Left renal cortex interstitium (tissue), 4 donors: ENCODE measurements at places on chromosomes 5 and 9.

DNA sequence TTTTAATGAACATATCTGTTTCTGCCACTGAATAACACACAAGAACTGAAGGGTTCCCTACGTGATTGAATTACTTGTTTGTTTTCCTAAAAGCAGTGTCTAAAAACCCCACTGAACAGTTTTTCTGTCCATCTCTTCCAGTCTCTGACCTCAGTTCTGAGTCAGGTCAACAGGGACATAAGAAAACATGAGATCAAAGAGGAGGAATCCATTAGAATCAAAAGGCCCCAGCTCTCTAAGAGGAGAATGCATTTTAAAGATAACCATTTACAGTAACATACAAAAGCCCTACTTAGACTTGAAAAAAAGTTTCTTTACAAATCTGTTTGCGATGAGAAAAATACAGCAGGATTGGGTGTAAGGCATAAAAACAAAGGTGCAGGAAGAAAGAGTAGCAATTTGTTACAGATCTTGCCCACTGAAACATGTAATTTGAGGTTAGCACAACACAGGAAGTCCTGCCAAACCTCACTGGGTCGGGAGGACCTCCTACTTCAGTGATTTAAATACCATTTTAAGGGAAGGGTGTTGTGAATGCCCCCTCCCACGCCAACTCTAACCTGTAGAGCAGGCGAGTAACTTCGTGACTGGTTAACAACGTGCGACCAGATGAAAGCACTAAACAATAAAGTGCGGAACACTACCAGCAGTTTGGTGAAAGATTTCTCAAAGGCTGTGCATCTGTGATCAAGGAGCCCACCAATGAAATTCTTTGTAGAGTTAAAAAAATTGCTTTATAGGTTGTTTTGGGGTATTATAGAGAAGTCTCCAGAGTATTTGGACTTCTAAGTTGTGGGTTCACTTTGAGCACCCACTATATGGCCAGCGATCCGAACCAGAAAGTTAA is 1.3 kb downstream of the QSOX2 start:
- DNase-seq = no peak

- no peak for DNase-seq
Measured at GRCh38 chr5:40442346-40442745, 237.4 kb upstream of the PTGER4 start.

- DNase-seq = no peak
Measured at GRCh38 chr5:132459983-132460838, 30.4 kb downstream of the IRF1 start.

DNA sequence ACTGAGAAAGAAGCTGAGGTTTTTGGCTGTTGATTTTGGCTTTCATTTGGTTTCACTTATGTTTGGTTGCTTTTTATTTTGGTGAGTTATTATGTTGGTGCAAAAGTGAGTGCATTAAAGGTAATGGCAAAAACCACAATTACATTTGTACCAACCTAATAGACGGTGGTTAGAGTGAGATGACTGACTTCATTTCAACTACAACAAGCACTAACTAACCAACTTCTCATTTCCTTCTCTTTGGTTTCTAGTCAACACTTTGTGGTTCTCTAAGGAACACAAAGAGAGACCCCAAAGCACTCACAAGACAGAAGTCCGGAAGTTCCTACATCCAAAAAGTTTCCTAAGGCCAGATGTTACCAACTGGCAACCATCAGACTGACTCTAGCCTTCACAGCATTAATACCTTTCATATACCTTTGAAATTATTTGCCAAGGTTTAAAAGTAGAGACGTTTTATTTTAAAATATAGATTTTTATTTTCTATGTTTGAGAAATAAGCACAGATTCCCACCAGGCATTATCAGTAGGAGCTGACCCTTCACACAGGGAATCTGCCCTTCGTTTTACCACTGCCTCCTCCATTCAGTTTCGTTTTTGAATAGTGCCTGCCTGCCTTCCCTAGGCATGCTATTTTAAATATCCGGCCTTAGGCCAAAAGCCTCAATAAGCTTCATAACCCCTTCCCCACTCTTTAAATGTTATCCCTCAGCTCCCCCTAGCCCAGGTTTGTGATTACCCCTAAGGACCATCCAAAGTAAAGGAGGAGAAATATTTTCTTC is 301.1 kb upstream of the PTGER4 start:
- no peak for DNase-seq

DNA sequence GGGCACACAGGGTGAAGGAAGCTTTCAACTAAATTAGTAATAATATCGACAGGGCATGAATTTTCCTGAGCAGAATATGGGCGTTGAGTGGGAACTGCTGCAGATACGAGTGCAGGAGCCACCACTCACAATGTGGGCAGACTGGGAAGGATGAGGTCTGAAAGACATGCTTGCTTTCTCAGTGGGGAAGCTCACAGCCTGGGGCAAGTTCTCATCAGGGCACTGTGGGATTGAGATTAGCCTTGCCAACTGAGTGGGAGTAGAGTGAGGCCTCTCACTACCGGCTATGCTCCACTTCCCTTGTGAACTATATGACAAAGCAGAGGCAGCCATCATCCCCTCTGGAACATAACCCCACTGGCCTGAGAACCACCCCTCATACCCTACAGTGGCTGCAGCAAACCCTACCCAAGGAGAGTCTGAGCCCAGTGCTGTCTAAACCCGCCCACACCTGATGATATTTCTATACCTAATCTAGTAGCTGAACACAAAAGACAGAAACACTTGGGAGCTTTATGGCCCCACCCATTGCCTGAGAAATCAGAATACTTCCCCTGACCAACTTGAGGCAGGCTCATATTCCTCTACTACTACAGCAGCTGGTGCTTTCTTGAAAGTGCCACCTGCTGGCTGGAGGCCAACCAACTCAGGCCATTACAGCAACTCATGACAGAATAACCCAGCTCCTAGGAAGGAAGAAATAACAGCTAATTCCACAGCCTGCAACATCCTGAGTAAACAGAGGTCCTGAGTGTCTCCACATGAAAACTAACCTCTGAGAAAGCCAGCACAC is 173.7 kb upstream of the SPEF2 start:
- no peak for DNase-seq

DNA sequence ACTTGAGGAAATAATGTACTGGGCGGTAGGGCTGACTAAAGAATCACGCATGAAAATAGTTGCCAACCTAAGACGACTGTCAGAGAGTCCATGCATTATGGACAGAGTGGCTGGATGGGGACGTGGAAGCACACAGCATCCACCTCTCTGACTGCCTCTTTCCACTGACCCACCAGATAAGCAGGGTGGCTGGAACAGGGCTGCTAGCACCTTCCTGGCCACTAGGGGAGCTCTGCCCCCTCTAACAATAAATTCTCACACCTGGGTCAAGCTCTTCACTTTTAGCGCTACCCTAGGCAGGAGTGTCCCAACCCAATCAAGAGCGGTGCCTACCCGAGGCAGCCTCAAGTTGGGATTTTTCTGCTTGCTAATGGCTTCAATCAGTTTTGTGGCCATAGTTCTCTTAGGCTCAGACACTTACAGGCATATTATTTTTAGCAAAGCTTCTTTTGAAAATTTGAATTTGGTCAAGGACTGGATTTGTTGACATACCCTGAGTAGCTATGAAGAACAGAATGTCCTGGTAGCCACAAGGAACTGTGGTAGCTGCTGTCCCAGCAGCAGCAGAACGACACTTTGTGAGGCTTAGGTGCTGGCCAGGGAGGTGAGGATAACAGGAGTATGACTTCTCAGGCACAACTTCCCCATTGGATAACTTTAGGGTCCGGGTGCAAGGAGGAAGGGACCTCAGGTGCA is 6.9 kb upstream of the TPM2 start:
- no peak for DNase-seq

DNA sequence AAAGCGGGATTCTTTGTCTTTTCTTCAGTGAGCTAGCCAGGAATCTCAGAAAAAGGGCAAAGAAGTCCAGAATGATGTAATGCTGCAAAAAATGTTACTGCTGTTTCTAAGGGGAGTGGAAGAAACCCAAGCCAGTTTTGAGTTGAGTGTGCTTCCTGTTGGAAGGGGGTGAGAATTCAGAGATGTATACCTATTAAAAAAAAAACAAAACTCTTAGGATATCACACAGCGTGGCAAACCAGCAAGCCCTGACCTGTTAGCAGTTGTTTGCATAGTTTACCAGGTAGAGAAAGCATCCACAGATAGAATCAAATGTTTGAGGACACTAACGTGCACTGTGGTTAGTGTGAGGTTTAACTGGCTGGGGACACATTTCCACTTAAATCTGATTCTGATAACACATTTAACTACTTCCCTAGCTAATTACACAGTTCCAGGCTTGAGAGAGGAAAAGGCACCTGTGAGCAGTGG is 11.4 kb downstream of the BASP1 start:
- DNase-seq = no peak

DNA sequence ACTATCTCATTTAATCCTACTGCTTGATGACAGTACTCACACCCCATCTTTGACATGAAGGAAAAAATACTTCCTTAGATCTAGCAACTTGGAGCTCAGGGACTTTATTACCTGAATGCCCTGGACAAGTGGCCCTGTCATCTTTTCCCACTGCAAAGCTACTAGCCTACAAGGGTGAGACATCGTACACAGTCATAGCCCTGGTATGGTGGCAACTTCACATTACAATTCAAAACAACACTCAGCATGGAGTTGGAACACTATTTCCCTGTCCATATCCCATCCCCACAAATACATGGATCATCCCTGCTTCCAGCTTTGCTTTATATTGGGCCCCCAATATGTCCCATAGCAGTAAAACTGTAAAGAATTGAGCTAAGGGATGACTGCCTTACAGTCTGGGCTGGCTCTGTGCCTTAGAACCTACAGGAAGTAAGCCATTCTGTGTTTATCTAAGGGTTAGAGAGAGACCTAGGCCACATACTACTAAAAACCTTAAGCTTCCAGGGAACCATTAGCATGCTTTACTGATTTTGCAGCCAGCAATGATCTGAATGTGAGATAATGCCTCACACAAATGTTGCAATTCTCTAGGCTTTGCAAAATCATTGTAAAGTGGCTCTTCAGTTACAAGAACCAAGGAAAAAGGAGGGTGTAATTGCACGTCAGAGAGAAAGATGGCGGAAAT is 55.9 kb downstream of the OTULIN start:
- DNase-seq = no peak
